Smooth muscle cell of bladder (primary cell): ENCODE measurements at places on chromosomes 12 and 14. TPM values are rescaled to one million over a fixed set of nuclear protein-coding genes. Genes with fewer than 3 reads are reported as not detected.

Gene PRPH
- 0.28 and 0.46 TPM in 2 replicates for total RNA-seq

Gene CD163L1
- total RNA-seq: 0.09 and 0.28 TPM in 2 replicates

Gene NINJ2
- 1.8 and 3.1 TPM in 2 replicates for total RNA-seq

Gene GALNT16
- 0.85 and 1.4 TPM in 2 replicates for total RNA-seq

Gene RAD52
- 11.4 and 16.5 TPM in 2 replicates for total RNA-seq

Gene MUCL1
- total RNA-seq: not detected in 2 replicates

Gene NANOG
- not detected in 2 replicates for total RNA-seq

Gene RNFT2
- 0.74 and 1.3 TPM in 2 replicates for total RNA-seq

Gene CLEC9A
- total RNA-seq: not detected in 2 replicates

Gene TTC6
- total RNA-seq: under 0.01 TPM in 1 of 2 replicates, not detected in the other

Gene KLRC1
- total RNA-seq: not detected in 2 replicates

Gene BDKRB1
- total RNA-seq: 31.6 and 33.1 TPM in 2 replicates

Gene C14orf93
- total RNA-seq: 10.4 and 11.7 TPM in 2 replicates

Gene TSPAN8
- 0.43 and 4.0 TPM in 2 replicates for total RNA-seq

Gene WSCD2
- not detected in 2 replicates for total RNA-seq

Gene CLEC1B
- not detected in 2 replicates for total RNA-seq

Gene VAMP1
- 7.8 and 10.0 TPM in 2 replicates for total RNA-seq

Gene ACOT6
- total RNA-seq: not detected in 2 replicates

Gene SYT1
- 1.6 and 2.0 TPM in 2 replicates for total RNA-seq

Gene NKX2-1
- not detected in 2 replicates for total RNA-seq

Gene TPH2
- total RNA-seq: not detected in 2 replicates

Gene NID2
- total RNA-seq: 333 and 336 TPM in 2 replicates

Gene ALDH1L2
- total RNA-seq: 44.7 and 44.8 TPM in 2 replicates

Gene IAPP
- not detected in 2 replicates for total RNA-seq

Gene VSIG10
- 16.2 and 17.3 TPM in 2 replicates for total RNA-seq

Gene HCFC2
- 22.5 and 24.0 TPM in 2 replicates for total RNA-seq

Gene MGP
- 8.0 and 15.5 TPM in 2 replicates for total RNA-seq

Gene WNT1
- total RNA-seq: not detected in 2 replicates

Gene DCAF5
- 11.0 and 15.5 TPM in 2 replicates for total RNA-seq

Gene INHBE
- 9.0 and 12.7 TPM in 2 replicates for total RNA-seq

Gene LGR5
- total RNA-seq: not detected in 2 replicates

Gene TAS2R9
- total RNA-seq: not detected in 2 replicates

Gene TROAP
- 1.2 and 3.7 TPM in 2 replicates for total RNA-seq

Gene ADAMTS20
- total RNA-seq: under 0.01 TPM in 1 of 2 replicates, not detected in the other
